Activated T-cell treated with anti-CD3 and anti-CD28 coated beads, Interleukin-2, amount 50 U/mL, for 4 hours (primary cell): ENCODE measurements at places on chromosomes 12 and 14. TPM values are rescaled to one million over a fixed set of nuclear protein-coding genes. Genes with fewer than 3 reads are reported as not detected.

The TRIM9 gene
- total RNA-seq, result 0.54 TPM

The MYRFL gene
- not detected for total RNA-seq

GRCh38 chr12:6884539-6884938 is 11.4 kb upstream of the SPSB2 start:
- no peak for DNase-seq

DNA sequence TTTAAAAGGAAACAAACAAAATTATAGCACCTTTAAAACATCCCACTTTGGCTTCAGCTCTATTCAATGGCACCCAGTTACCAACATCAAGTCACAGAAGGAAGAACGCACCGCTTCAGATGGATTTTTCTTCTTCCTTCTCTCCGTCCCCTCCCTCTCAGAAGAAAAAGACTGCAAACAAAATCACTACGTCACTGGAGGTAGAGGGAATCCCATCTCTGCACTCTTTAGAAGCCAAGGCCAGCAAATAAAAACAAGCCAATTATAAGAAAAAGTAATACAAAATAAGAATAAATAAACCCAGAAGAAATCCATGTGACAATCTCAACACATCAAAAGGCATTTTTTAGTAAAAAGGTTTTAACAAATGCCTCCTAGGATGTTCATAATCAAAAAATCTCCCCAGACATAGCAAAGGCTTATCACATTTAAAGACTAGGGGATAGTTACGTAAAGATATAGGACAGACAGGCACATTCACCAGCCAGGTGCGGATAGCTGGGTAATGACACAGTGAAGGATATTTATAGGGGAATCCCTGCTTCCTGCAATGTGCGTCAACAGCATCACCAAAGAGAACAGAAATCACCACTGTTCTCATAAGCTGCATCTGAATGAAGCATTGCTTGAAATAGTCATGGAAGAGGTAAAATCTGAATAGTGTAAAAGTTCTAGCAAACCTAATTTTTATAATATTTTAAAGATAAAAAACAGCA is 89.4 kb downstream of the R3HDM2 start:
- DNase-seq, result no peak

DNA sequence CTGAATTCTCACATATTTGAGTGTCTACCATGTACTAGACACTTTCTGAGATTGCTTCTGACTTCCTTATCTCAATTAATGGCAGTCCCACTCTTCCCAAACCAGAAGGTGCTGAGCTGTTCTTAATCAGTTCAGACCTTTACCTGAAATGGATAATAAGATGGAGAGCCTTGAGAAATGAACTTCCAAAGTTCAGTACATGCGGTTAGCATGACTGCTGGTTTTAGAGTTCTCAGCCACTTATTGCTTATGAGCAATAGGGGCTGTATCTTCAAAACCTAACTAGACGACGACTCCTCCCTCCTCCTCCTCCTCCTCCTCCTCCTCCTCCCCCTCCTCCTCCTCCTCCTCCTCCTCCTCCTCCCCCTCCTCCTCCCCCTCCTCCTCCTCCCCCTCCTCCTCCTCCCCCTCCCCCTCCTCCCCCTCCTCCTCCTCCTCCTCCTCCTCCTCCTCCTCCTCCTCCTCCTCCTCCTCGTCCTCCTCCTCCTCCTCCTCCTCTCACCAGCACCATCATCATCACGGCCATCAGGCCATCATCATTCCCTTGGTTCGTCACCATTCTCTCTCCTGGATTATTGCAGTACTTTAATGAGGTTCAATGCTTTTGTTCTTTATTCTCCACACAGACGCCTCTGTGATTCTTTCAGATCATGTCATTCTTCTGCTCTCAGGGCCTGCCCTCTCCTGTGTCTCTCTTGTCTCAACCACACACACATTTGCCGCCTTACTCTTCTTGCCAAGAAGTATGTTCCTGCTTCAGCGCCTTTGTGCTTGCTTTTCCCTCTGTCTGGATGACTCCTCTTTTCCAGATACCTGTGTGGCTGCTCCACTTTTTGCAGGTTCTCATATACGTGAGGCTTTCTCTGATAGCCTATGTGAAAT is 2.7 kb downstream of the PCNX1 start:
- DNase-seq, result no peak

- DNase-seq, result no peak
Measured at GRCh38 chr12:65566751-65567150, 257.5 kb upstream of the HMGA2 start.

GRCh38 chr14:88194531-88194930 is 128.5 kb downstream of the KCNK10 start:
- no peak for DNase-seq

GRCh38 chr14:85301506-85301905 is 228.4 kb upstream of the FLRT2 start:
- DNase-seq, result no peak

GRCh38 chr14:50082308-50082742 is 34.0 kb downstream of the VCPKMT start:
- DNase-seq, result peak; percentile 38

GRCh38 chr12:3083921-3084347 is 6.8 kb downstream of the TSPAN9 start:
- no peak for DNase-seq

- DNase-seq, result peak; percentile 60
Measured at GRCh38 chr12:4153343-4153892, 120.1 kb upstream of the CCND2 start.

- DNase-seq, result no peak
Measured at GRCh38 chr14:22489244-22489545, 99.8 kb downstream of the DAD1 start.

DNA sequence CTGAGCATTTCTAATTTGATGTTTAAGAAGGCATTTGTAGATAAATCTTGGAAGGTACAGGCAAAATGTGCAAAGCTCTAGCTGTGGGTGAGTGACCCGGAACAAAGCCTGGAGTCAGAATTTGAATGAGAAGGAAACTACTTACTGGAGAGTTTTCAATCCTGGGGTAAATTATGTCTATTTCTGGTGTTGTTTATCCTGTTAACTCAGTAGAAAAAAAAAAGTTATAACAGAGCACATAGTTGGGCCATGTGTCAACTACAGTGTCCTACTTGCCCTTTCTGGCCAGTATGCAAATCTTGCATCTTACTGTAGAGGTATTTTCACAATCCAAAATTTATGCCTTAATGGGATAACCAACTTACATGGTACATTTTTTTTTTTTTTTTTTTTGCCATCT is 182.3 kb downstream of the SYNE2 start:
- no peak for DNase-seq

DNA sequence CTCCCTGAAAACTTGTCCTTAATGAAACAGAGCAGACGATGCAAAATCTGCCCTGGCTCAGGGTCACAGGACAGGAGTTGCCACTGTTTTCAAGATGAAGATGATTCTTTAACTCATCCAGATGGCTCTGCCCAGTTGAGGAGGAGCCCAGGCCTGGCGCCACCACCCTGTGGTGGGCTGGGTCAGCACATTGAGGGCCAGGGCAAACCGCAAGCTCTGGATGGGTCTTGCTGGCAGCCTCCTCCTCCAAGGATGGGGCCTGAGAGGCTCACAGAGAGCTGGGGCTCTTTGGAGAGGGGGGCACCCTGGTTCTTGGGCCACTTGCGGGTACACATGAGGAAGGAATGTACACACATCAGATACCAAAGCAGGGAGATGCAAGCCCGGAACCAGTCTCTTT is 158.2 kb downstream of the NUAK1 start:
- no peak for DNase-seq

- no peak for DNase-seq
Measured at GRCh38 chr12:71958457-71958856, 19.8 kb downstream of the TPH2 start.

DNA sequence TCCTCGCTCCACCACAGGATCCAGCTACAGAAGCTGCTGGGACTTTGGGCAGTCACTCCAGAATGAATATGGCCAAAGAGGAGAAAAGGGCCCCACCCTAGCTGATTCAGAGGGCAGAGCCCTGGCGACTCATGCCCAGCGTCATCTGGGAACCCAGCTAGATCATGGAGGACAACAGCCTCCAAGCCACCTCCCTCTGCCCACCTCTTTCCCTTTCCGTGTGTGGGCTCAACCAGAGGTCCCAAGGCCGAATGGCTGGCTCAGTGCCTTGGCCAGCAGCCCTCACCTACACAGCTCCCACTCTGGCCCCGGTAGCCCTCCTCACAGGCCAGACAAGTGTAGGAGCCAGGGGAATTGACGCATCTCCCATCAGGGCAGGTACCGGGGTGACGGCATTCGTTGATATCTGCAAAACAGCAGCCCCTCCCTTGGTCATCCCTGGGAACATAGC is 17.4 kb downstream of the ISCA2 start:
- DNase-seq, result no peak

DNA sequence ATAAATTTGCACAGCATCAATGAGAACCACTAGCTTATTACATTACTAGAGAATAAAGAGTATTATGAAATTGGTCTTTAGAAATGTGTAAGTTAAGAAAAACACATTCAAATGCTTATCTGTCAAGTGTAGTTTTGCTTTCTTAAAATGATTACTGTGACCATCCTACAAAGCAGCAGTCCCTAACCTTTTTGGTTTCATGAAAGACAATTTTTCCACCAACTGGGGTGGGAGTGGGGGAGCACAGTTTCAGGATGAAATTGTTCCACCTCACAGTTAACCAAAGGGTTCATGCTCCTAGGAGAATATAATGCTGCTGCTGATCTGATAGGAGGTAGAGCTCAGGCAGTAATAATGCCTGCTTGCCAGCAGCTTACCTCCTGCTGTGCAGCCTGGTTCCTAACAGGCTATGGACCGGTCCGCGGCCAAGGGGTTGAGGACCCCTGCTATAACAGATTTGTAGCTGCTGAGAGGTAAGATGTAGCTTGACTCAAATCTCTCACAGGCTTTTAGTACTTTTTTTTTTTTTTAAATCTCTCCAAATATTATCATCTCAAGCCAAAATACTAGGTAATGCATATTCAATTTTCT is 45.4 kb downstream of the PPP4R3A start:
- no peak for DNase-seq

DNA sequence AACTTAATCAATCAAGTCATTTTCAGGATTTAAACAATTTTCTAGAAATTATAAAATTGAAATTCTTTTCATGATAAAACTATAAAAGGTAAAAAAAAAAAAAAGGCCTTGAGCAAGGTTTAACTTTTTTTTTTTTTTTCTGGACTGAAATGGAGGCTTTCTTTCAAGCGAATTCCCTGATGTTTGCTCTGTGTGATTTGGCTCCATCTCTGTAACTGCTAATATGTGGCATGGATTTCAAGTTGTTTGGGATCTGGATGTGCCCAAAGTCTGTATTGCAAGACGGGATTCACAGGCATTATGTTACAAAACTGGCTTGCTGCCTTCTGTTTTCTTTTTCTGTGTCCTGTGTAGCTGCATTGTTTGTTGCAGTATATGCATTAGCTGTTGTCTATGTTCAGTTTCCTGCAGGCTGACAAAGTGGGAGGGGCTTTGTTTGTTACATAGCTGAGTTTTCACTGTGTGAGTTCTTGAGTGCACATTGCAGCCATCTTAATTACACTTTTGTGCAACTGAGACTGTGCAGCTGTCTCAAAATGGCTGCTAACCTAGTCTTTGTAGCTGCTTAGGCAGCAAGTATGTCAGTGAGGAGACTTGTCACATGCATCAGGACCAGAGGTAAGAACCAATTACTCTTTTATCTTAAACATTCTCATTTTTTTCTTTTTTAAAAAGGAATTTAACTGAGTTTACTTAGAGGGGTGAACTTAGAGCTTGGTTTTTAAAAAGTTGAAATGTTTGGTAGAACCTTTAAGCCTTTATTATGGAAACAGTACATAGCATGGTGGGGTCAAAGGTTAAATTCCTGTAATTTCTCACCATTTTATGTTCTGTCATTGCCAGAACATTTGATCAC is 19.5 kb downstream of the ATF7IP start:
- DNase-seq, result peak; percentile 15

DNA sequence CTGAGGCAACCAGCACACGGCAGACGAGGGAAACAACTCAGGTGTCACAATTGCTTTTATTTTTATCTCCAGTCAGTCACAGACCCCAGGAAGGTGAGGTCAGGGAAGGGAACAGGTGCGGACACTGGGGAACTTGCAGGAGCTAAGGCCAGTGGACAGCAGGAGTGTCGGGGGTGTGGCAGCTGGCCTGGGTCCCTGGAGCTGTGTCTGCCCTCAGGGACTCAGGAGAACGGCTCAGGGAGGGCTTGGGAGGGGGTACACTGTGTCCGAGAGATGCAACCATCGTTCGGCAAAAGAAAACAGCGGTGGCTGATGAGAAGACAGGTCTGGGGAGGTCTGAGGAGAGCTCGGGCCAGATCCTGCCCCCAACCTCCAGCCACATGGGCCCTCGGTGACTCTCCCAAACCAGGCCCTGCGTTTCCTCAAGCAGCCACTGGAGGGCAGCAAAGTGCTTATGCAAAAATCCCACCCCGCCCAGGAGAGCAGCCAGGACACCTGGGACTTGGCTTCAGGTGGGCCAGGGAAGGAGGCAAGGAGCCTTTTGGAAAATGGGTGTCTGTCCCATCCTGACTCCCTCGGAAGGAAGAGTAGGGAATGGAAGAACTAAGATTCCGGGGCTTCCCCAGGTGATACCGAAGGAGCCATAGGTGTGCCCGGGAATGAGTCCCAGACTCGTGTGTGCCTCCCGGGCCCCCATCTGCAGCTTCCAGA is 24.1 kb upstream of the BCDIN3D start:
- DNase-seq, result peak; percentile 74
